ENCODE measurements at places on chromosomes 11 and 22.

GRCh38 chr22:26367402-26368245 lies 61.4 kb upstream of the ASPHD2 start:
- DNase-seq: no peak

- no peak for DNase-seq
Measured at GRCh38 chr11:69433741-69434140, 47.7 kb upstream of the LINC01488 start.

GRCh38 chr11:87861030-87861429 lies 314.2 kb downstream of the RAB38 start:
- no peak for DNase-seq

GRCh38 chr11:121485216-121485615 lies 32.4 kb upstream of the SORL1-AS1 start:
- no peak for DNase-seq

DNA sequence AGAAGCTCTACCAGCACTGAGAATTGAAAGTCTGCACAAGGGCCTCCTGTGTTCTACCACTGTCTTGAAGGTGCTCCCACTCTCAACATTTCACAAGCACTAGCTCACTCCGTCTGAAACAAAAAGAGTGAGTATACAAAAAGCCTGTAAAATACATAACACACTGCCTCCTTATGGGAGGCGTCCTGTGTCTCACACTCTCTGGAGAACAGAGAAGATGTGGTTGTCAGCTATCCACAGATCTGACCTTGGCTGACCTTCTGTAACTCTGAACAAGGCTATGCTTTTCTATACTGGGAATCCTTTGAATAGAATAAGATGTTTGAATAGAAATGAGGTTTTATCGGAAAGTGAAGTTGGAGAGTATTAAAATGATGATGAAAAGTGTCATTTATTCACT lies 171.3 kb upstream of the TMEM45B start:
- no peak for DNase-seq

- DNase-seq: no peak
Measured at GRCh38 chr22:29772170-29772641, 5.0 kb downstream of the UQCR10 start.

DNA sequence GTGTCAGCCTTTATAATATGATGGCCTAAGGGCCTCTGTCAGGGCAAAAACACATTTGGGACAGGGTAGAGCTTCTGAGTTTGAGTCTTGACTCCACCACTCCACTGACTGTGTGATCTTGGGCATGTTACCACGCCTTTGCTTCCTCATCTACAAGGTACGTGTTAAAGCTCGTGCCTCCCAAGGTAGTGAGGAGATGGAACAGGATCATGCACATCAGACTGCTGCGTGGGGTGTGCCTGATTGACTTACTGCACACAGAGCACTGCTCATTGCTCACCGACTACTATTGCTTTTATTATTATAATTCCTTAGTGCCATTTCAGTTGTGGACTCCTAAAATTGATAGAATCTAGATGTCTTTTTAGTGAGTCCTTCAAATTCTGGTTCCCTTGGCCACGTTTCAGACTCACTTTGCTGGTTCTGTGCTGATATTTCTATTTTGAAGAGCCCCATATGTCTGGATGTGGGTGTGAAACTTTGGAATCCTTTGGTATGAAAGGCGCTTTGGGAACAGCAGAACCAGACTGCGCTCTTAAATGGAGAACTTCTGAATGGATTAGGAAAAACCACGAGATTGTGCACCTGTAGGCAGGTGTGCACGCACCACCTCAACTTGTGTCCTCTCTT lies 44.1 kb upstream of the RAB1B start:
- DNase-seq: no peak

- DNase-seq: no peak
Measured at GRCh38 chr22:36052505-36052941, 23.9 kb upstream of the RBFOX2 start.

GRCh38 chr11:130131961-130132850 lies 27.4 kb upstream of the ST14 start:
- peak; percentile 34 for DNase-seq

DNA sequence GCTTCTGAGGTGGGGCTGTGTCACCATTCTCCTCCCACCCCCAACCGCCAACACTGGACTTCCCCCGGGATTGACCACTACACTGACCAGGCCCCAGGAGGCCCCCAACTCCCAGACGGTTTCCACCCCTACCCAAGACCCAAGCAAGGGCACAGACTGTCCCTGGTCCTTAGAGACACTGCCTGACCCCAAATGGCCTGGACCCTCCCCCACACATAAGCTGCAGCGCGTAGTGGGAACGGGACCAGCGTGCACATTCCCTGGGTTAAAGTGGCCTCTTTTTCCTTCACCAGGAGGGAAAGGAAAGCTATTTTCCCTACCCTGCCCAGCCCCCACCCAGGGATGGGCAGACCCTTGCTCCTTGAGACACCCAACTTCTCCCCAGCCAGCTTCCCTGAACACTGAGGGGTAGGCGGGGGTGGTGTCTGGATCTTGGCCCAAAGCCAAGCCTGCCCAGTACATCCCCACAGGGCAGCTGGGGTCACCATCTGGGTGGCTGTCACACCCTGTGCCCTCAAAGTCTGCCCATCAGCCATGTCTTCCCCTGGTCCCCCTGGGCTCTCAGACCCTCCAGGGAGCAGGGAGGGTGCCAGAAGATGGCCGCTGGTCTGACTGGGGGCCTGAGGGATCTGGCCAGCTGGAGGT lies 1.6 kb upstream of the MAPK12 start:
- no peak for DNase-seq

- no peak for DNase-seq
Measured at GRCh38 chr22:28029201-28029948, 110.3 kb upstream of the PITPNB start.

GRCh38 chr22:29481265-29482000 lies 1.4 kb downstream of the NEFH start:
- no peak for DNase-seq

DNA sequence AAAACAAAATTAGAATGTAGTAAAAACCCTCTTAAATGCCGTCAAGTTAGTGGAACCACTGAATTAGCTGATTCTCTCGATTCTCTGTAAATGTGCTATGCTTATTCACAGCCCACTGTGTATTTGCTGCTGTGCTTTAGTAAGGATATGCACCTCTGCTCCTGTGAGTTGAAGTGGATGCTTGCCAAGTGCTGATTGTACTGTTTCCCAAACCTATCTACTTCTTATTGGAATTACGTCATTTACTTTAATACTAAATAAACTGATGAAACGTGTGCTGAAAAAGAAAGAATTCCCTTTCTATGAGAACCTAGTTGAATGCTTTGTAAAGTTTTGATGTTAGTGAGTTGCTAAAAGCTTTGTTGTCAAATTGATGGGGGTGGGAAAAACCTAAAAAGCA lies 158.4 kb downstream of the LRRC4C start:
- no peak for DNase-seq

- DNase-seq: no peak
Measured at GRCh38 chr11:34997952-34998528, 81.6 kb downstream of the PDHX start.

GRCh38 chr11:113677685-113678084 lies 28.4 kb downstream of the TMPRSS5 start:
- DNase-seq: no peak

DNA sequence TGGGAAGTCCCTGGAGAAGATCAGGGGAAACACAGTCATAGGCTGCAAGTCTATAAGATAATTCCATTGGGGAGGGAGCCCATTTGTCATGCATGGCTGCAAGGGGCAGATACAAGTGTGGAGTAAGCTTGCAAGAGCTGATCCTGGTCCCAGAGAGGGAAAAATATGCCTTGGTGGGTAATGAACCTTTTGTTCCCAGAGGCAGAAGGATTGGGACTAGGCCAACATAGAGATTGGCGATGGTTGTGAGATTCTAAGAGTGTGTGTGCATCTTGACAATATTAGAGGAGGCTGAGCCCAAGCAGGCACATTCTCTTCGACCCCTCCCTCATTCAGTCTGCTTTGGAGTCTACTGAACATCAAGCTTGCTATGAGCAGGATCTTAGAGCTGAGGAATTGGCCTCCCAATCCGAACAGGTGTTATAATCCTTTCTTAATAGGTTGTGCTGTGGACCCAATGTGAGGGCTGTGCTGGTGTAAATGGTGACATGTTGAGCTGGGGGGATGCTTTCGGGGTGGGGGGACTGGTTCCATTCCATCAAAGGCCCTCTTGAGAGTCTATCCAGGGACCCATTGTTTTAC lies 18.4 kb downstream of the MIAT start:
- no peak for DNase-seq

DNA sequence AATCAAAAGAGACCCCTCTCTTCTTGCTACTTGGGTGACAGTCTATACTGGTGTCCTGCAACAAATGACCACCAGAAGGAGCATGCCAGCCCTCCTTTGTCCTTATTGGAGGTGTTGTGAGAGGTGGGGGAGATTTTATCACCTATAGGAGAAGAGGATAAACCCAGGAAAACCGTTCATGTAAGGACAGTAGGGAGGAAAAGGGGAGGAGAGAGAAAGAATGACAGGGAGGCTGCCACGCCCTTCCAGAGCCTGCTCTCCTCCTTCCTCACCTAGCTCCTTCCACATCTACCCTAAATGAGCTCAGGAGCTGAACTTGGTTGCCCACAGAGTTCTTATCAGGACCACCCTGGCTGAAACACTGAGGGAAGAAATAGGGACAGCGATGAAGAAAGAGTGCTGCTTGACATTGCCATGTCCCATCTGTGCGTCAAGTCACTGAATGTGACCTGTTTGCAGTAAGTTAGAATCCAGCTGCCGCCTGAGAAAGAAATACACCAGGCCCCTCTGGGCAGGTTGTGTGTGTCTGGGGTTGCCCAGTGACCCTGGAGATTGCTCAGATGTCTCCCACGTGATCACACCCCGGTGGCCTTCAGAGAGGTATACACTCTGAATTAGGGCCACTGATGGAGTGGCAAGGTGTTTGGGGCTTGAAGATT lies 40.4 kb upstream of the ETS1 start:
- no peak for DNase-seq

DNA sequence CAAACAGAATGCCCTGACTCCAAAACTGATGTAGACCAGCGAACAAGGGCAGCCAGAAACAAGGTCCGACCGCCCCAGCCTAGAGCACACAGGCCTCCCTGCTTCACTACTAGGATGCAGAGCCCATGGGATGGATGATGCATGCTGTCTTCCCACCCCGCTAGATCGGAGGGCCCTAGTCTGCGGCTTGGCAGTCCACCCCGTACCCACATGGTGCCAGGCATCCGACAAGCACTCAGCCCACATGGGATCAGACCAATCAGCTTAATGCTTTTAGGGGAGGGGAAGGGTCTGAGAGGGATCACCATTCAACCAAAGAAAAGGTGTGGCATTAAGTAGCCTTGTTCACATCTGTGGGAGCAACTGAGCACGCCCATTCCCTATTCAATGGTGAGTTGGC lies 30.6 kb downstream of the PISD start:
- no peak for DNase-seq

DNA sequence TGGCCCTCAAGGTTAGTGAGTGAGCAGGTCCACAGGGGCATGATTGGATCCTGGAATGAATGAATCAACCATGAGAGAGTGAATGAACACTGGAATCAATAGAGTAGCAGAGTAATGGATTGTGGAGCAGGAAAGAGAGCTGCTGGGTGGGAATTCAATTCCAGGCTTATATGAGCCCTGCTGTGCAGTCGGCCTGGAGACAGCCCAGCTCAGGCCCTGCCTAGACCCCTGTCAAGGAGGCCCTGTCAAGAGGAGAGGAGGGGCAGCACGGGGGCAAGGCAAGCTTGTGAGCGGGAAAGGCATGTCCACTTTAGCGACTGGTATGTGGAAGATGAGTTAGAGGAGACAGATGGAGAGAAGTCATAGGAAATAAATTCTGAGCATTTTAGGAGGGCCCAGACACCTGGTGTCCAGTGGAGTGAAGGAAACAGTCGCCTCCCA lies 1.3 kb upstream of the FOLR1 start:
- no peak for DNase-seq

DNA sequence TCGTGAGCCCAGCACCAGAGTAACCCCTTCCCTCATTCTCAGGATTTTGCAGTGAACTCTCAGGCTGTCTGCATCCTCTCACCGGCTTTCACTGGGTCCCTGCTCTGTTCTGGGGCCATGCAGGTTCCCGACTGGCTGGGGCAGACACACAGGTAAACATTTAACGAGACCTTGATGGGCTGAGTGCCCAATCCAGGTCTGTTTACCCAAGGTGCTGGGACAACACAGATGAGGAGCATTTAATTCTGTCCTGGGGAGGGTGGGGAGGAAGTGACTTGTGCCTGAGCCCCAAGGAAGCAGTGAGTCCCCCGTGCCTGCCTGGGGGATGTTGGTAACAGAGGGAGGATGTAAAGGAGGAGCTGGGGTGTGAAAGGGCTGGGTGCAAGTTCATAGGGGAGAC lies 4.4 kb downstream of the BIK start:
- no peak for DNase-seq

- no peak for DNase-seq
Measured at GRCh38 chr22:41656556-41656955, 32.1 kb downstream of the SNU13 start.

- no peak for DNase-seq
Measured at GRCh38 chr22:47818496-47818895, 1056.0 kb downstream of the TBC1D22A start.

DNA sequence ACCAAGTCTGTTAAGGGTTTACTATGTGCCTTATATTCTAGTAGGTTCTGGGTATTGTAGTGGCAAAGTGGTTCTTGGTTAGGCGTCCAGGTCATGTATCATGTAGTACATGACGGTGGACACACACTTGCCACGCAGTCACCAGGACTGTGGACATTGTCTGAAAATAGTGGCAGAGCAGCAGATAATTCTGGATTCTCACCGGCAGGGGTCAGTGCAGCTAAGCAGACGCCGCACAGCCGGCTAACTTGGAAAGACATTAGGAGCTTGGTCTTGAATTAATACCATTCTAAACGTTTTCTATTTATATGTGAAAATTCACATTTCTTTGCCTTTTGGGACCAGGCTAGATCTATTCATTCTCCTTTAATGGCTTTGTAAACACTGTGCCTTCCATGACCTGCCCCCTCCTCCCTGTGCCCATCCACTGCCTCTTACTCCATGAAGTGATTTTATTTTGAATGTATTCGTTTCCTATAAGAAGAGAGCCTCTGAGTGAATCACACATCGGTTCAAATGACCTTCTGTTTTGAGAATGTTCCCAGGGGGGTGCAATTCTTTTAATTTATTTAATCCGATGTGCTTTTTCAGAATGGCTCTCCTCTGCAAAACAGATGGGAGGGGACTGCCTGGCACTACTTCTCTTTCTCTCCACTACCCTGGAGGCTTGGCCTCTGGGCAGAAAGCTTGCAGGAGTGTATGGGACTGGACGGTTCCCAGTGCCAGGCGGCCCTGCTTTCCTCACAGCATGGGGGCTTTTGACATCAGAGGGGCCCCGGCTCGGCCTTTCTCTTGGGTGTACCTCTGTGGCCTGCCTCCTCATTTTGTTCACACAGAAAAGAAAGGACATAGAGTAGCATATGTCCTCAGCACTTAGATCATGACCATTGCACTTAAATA lies 378.0 kb downstream of the NTM start:
- DNase-seq: no peak

Measured in stimulated activated CD4-positive, alpha-beta T cell treated with anti-CD3 and anti-CD28 coated beads, Interleukin-1b, Interleukin-23, amount 100 ng/mL, for 1 hour (primary cell).